ENCODE measurements at places on chromosomes 12 and 14.

DNA sequence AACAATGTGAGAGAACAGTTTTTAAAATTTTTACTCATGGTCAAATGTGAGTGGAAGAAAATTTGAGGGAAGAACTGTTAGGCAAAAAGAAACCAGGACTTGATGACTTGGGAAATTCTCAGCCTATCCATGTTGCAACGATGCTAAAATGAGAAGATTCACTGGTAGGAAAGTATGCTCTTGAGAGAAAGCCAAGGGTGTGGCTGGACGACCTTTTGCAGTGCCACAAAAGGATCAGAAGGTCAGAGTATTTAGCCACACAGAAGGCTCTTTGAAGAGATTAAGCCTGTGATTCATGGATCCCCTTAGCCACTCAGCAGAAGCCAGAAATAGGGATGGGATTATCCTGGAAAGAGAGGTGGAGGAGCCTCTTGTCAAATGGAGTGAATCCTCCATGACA, 336.8 kb downstream of the LRIG3 start:
- no peak for DNase-seq

DNA sequence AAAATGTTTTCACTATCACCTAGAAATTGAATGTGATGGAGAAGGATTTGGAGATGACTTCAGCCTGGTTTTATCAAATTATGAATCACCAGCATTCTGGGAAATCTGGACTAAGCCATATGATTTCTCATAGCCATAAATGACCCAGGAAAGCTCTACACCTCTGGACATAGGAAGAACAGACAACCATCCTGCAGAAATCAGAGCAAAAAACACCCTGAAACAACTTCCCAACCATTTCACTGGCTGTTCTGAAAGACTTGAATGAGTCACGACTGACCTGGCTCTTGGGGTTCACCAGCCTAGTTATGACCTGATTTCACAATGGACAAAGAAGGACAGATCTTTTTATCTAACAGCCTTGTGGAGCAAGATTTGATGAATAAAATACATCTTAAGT, 123.8 kb downstream of the KCNH5 start:
- DNase-seq: no peak

DNA sequence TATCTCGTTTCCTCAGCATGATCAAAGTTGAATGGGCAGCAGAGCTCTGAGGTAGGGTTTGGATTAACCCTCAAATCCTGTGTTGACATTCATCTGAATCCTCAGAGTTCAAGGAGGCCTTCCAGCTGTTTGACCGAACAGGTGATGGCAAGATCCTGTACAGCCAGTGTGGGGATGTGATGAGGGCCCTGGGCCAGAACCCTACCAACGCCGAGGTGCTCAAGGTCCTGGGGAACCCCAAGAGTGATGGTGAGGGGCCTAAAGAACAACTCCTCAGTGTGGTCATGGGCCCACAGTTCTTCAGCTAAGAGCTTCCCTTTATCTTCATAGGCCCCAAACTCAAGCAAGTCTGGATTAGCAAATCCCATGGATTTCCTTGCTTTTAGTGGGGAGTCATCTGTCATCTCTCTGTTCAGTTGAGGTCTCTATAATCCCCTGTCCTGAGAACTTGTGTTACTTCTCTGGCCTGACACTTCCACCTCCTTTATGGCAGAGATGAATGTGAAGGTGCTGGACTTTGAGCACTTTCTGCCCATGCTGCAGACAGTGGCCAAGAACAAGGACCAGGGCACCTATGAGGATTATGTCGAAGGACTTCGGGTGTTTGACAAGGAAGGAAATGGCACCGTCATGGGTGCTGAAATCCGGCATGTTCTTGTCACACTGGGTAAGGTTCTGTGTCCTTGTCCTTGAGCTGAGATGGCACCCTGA, 1.5 kb downstream of the MYL6 start:
- DNase-seq: no peak

- no peak for DNase-seq
Observed at GRCh38 chr12:55723516-55724225, 3.5 kb downstream of the RDH5 start.

DNA sequence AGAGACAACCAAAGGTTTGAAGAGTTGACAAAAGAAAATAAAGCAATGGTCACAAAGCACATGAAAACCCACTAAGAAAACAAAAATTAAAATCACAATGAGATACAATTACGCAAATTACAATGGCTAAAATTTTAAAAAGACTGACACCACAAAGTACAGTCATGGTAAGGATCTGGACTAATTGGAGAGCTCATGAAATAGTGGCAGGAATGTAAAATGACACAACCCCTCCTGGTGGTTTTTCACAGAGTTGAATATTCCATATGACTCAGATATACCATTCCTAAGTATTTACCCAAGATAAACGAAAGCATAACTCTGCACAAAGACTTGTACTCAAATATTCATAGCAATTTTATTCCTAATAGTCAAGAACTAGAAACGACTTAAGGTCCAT, 65.9 kb downstream of the NOVA1 start:
- DNase-seq: no peak

- DNase-seq: no peak
Observed at GRCh38 chr14:44830371-44830770, 131.4 kb downstream of the KLHL28 start.

- DNase-seq: no peak
Observed at GRCh38 chr14:23286902-23287479, 1.1 kb upstream of the HOMEZ start.

DNA sequence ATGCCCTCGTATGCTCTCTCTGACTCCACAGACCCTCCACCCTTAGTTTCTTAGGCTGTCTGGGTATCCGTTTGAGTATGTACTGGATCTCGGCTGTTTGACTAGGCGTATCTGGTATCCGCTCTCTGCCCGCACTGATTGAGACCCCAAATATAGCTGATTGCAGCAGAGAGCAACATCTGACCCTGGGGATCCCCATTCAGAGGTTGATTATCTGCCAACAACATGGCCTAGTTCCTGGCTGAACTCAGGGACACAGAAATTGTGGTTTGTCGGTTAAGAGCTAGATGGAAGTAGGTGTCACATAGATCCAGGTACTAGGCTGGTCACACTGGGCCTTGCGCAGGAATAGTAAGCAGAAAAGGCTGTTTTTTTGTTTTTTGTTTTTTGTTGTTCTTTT, 359.9 kb downstream of the FUT8 start:
- DNase-seq: no peak

GRCh38 chr12:57611108-57611826, at the start of gene ARHGEF25:
TSS of gene ARHGEF25 (plus strand) at chr12:57611435. CDS start at chr12:57611895, 460 bp downstream.
- peak; percentile 36 for DNase-seq

GRCh38 chr12:114672817-114673168, 11.2 kb downstream of the TBX3 start:
- no peak for DNase-seq

GRCh38 chr14:70254476-70254961, 65.8 kb upstream of the SLC8A3 start:
- no peak for DNase-seq

- no peak for DNase-seq
Observed at GRCh38 chr14:36874396-36875138, 212.9 kb downstream of the PAX9 start.

DNA sequence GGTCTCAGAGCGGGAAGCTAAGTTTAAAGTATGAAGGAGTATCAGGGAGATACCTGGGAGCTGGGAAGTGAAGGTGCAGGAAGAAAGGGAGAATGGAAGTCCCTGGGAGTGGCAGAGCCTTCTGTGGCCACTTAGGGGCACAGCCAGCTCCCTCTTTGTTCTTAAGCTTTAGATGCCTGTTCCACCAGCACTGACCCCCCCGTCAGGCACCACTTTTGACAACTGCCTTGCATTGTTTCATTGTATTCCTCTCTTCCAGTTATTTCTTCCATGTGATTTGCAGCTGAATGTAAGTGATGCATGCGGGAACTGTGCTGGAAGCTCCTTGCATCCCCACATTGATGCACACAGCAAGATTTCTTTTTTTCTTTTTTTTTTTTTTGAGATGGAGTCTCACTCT, 2.6 kb downstream of the GALNT16 start:
- DNase-seq: no peak

GRCh38 chr14:68925373-68925772, 53.7 kb downstream of the ACTN1 start:
- no peak for DNase-seq

- no peak for DNase-seq
Observed at GRCh38 chr14:99666533-99666932, 17.6 kb upstream of the CYP46A1 start.

- DNase-seq: no peak
Observed at GRCh38 chr12:77471801-77472200, 358.9 kb upstream of the NAV3 start.

DNA sequence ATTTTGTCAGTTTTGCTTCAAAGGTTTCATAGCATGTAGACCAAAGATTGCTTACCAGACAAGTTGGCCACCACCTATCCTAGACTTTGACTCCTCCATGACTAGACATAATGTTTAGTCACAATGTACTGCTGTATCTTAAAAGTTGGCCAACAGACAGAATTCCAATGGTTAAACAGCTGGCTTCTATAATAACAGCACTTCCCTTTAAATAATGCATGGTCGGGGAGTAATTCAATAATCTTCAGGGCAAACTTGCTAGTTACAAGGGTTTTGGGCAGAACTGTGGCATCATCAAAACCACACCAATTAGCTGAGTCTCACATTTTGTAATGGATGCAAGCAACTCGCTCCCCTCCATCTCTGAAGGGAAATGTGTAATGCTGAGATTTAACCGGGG, 56.9 kb downstream of the IGF1 start:
- no peak for DNase-seq

GRCh38 chr12:108308395-108309085, 30.6 kb downstream of the CMKLR1 start:
- no peak for DNase-seq

DNA sequence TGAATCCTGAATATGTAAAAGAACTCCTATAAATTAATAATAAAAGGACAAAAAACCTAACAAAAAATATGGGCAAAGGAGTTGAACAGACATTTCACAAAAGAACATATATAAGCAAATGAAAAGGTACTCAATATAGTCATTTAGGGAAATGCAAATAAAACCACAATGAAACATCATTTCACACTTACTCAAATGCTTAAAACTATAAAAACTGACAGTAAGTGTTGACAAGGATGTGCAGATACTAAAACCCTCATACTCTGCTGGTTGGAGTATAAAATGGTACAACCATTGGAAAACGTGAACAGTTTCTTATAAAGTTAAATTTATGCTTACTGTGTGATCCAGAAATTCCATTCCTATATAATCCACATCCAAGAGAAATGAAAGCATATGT, 247.1 kb downstream of the GXYLT1 start:
- no peak for DNase-seq

- DNase-seq: no peak
Observed at GRCh38 chr12:125114365-125115141, 49.3 kb downstream of the AACS start.

DNA sequence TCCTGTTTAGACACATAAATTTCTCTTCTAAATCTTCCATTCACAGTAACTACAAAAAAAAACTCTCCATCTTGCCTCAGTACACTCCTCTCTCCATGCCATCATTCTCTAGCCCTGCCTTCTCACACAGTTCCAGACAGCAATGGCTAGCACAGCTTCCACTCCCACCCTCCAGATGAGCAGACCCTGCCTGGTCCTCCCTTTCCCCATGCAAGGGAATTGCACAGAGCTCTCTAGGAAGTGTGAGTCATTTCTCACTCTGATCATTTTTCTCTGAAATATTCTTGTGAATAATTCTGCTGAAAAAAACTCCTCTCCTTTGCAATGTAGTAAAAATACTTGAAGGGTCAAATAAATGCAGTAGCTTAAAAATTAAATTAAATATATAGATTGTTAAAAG, 170.6 kb downstream of the BMP4 start:
- DNase-seq: no peak

DNA sequence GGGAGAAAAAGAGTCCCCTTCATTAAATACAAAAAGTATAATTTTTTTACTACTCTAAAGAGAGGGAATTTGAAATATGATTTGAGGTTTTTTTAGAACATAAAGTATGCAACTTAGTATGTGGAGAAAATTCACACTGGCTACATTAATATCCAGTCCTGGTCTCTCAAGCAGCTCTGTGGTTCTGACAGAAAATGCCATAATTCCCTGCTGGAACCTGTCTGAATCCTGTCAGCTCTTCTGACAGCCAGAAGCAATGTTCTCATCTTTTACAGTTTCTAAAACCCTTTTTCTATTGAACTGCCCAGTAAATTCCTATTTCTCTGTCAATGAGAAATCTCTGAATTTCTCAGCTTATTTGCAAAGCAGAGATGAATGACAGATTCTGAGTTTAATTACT, 13.4 kb upstream of the NOVA1 start:
- no peak for DNase-seq

GRCh38 chr14:26174395-26174794, 423.4 kb downstream of the NOVA1 start:
- DNase-seq: no peak

DNA sequence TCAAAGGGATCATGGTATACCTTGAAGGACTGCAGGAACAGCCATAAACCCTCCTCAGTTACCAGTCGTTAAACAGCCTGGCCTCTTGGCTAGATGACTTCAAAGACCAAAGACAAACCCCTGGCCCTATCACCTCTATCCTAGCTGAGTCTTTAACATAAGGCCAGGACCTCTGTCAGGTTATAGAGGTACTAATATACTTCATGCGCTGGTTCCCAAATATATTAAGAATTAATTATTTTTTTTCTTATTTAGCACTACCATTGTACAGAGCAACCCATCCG, 459.8 kb downstream of the RAD51B start:
- no peak for DNase-seq

DNA sequence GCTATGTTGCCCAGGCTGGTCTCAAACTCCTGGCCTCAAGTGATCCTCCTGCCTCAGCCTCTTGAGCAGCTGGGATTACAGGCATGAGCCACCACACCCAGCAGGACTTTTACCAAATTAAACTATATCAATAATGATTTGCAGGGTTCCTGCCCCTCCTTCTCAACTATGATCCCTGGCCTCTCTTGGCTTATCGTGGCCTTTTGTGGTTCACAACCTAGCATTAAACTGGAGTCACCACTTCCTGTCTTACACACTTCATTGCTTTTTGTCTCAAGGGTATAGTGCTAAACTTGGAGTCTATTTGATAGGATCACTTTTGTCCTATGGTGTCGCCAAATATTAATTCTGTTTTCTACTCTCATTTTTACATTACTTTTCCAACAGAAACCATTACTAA, 64.5 kb downstream of the SEC23A start:
- no peak for DNase-seq

DNA sequence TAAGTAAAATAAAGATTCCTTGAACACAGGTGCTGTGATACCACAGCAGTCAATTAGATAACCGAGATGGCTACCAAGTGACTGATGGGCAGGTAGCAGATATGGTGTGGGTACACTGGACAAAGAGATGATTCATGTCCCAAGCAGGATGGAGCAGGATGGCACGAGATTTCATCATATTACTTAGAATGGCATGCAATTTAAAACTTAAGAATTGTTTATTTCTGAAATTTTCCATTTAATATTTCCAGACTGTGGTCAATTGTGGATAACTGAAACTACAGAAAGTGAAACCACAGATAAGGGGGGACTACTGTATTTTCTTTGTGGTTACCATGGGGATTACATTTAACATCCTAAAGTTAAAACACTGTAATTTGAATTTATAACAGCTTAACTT, 7.5 kb upstream of the ZFP36L1 start:
- no peak for DNase-seq

GRCh38 chr14:38481952-38482678, 226.2 kb upstream of the CLEC14A start:
- no peak for DNase-seq
